GF-D8 (cell line): ENCODE measurements at places on chromosomes 7 and 10.

DNA sequence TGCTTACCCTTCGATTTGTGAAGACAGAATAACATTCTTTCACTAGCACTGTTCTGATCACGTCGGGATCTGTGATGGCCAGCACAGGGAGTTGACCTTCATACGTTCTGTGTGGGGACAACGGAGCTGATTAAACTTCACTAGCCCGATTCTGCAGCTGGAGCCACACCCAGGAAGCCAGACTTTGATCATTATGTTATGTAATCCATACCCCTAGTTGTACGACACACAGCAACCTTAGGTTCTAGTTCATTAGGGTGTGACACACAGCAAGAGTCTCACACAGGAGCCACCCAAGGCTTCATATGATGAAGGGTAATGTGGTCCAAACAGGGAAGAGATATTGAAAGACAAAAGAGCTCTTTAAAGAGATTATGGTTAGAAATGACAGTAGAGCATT, 7.2 kb downstream of the CYP3A5 start:
- no peak for DNase-seq

DNA sequence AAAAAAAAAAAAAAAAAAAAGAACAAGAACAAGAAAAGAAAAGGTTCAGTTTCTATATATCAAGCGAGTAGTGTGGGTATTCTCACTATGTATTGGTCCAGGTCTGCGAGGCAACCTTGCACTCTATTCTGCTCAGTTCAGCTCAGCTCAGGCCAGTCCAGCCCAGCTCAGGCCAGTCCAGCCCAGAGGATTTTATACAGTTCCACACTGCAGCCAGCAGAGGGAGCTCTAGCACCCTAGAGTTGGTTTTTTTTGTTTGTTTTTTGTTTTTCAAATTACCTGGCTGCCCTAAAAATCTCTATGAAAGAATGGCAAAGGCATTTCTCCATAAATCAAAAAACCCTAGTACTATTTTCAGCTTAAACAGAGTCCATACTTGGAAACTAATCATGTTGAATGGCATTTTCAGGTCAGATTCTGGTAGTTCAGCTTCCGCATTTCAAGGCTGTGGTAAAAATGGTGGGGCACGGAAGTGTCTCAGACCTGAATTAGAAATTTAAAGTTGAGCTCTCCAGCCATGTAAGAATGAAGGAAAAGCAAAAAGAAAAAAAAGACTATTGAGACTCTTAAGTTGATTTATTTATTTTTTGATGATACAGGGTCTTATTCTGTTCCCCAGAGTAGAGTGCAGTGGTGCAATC, 55.2 kb upstream of the GSDME start:
- DNase-seq, result no peak

DNA sequence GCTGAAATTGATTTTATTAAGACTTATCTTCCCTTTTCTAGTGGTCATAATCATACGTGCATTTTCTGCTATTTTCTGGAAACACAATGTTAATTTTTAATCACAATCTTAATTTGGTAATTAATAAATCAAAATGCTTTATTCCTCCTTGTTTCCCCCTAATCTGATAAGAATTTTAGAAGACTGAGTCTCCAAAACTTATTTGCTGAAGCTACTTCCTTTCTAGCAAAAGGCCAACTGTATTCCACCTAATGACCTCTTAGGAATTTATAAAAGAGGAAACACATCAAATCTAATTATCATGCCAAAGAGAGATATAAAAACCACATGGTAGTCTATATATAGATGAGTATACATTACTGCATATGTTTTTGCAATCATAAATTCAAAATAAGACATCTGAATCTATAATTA, 140.6 kb downstream of the GNAI1 start:
- no peak for DNase-seq

GRCh38 chr7:156324201-156324600, 316.4 kb upstream of the RNF32 start:
- DNase-seq, result no peak

GRCh38 chr7:47513741-47514241, 68.1 kb downstream of the TNS3 start:
- DNase-seq, result no peak

- DNase-seq, result no peak
Observed at GRCh38 chr7:100886936-100887515, 2.5 kb downstream of the UFSP1 start.

- DNase-seq, result no peak
Observed at GRCh38 chr7:105978035-105978434, 15.0 kb downstream of the CDHR3 start.

DNA sequence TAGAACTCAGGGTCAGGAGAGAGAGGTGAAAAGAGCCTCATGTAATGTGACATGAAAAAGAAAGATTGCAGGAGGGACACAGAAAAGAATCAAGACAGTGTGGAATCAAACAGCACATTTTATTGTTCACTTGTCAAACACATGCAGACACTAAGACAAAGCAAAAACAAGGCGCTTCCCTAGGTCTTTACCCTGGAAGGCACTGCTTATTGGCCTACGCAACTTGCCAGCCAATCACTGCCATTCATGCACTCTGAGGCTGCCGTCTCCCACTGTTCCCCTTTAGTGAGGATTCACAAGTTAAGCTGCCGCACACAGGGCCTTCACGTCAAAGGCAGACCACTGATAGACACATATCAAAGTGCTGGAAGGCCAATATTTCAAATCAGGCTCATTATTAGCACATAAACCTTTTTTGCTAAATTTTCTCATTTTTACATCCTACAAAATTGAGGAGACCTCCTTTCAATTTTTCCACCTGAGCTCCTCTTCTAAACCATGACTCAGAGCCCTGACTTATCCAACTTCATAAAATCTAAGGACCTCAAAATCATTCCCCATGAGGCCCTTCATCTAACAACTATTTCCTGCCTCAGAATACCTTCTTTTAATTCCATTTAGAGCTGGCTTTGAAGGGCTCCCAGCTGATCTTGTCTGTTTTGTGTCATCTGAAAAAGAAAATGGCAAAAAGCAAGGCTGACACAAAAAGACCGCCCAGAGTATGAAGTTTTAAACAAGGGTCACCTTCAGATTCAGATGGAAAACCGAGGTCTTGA, 149.4 kb downstream of the CHCHD3 start:
- no peak for DNase-seq
